ENCODE measurements at places on chromosomes 1 and 21.
A peak's percentile ranks its signal among the peaks of the same experiment; 100 is the strongest.

- no peak for DNase-seq
Measured at GRCh38 chr1:66943361-66943969, 18.7 kb downstream of the MIER1 start.

GRCh38 chr1:61618755-61619154 lies 106.2 kb downstream of the TM2D1 start:
- no peak for DNase-seq

- DNase-seq, result peak; percentile 14
Measured at GRCh38 chr1:236568285-236568894, 35.9 kb downstream of the HEATR1 start.

DNA sequence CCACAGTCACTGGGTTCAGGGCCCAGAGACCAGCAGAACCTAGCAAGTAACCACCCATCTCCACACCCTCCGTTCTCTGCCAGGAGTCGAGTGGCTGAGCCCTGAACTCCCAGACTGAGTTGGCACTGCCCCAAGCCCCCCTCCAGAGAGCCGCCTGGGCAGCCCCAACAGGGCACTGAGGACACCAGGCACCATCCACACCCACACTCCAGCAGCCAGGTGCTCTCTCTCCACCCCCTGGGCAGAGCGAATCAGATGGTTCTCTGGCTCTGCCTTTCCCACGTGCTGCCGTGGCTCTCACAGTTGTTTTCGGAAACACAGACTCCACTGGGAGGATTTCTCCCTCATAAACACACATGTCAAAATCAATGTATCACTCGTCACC lies 13.6 kb downstream of the WDR4 start:
- DNase-seq, result peak; percentile 16

GRCh38 chr1:9101510-9102146 lies 27.3 kb downstream of the GPR157 start:
- DNase-seq, result peak; percentile 41

- DNase-seq, result no peak
Measured at GRCh38 chr21:35275776-35276175, 226.7 kb upstream of the RUNX1 start.

GRCh38 chr1:230251644-230252191 lies 174.4 kb downstream of the PGBD5 start:
- DNase-seq, result no peak

DNA sequence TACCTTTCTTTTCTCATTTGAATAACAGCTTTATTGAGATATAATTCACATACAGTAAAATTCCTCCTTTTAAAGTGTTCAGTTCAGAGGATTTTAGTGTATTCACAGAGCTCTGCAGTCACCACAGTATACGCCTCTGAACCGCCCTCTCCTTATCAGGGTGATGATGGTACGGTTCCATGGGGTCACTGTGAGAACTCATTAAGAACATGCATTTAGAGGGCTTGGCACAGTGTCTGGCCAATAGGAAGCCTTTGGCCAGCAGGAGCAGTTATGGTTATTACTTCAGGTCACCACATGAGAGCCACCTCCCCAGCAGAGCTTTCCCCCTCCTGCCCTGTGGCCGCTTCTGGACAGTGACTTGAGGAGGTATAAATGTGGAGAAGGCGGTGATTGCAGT lies 27.3 kb downstream of the KCNQ4 start:
- DNase-seq, result no peak

DNA sequence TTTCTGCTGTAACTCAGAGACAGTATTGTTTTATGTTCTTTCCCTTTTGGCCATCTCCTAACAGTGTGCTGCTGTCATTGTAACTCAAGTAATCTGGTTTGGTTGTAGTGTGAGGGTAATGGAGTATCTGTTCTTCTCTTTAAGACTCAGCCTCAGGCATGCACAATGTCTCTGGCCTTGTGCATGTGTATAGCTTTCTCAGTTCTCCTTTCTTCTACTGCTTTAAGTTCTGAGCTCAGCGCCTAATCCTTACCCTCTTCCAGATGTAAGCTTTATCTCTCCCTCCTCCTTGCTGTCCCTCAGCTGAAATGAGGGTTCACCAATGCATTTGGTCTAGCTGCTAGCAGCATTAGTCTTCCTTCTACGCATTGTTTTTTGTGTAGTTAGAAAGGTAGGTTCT lies 1420.4 kb upstream of the PRMT6 start:
- DNase-seq, result no peak

DNA sequence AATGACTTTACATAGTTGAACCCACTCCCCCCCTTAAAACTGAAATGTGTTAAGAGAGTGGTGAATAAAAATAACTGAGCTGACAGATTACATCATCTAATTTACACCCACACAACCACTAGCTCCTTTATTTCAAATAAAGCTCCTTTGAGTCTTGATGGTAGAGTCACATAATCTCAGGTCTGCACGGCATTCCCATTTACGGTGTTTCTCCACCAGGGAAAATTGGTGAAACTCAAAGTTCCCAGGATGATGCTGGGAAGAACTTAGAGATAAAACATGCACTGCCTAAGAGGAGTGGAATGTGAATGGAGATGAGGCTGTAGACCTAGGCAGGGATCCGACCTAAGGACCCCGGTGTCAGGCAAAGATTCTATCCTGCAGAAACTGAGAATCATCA lies 727.8 kb upstream of the ADAMTS5 start:
- no peak for DNase-seq

DNA sequence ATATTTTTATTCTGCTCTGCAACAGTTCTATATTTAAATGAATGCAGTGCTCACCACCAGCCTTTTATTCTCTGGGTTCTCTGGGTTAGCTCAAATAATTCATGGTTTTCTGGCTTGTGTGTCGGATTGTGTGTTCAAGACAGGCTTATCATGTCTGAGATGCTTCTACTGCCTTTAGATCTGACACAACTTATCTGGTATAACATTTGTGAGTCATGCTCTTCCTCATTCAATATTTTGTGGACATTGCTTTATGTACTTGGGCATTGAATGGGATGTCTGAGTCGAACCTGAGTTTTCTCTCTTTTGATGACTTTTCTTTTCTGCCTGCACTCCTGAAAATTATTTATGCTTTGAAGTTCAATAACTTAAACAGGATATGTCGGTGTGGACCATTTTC lies 17.6 kb upstream of the PKP1 start:
- DNase-seq, result no peak

- peak; percentile 67 for DNase-seq
Measured at GRCh38 chr1:100671601-100672000, 47.9 kb upstream of the VCAM1 start.

DNA sequence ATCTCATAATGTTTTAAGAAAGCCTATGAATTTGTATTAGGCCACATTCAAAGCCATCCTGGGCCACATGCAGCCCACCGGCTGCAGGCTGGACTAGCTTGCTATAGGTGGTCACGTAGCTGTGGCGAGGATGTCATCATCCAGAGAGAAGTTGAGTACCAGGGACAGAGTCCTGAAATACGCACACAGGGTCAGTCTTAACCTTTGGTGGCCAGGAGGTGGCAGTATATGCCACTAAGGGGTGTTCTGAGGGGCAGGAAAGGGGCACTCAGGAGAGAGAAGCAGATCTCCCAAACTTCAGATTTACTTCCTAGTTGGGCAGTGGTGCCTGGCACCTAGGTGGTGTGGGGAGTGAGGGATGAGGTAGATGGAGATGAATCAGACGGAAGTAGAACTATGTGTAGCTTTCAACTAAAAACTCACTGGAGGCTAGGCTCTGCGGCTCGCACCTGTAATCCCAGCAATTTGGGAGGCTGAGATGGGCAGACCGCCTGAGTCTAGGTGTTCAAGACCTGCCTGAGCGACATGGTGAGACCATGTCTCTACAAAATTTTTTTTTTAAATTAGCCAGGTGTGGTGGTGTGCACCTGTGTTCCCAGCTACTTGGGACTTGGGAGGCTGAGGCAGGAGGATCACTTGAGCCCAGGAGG lies 16.3 kb upstream of the CDK18 start:
- peak; percentile 30 for DNase-seq

DNA sequence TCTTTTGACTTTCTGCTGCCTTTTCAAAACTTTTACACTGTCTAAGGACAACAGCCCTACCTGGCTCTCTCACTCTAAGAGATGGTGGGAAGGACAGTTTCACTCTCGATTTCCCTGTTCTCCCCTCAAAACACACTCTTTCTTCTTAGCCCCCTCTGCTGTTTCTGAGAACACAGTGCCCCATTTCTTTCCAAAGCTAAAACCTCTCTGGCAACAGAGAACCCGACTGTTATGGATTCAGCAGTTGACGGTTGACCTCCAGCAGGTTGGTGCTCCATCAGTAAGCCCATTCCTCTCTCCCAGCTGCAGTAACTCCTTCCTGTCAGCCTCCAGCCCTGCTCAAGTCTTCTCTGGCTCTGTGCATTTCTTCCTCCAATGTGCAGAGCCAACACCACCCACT lies 88.2 kb upstream of the ABCD3 start:
- DNase-seq, result peak; percentile 59

DNA sequence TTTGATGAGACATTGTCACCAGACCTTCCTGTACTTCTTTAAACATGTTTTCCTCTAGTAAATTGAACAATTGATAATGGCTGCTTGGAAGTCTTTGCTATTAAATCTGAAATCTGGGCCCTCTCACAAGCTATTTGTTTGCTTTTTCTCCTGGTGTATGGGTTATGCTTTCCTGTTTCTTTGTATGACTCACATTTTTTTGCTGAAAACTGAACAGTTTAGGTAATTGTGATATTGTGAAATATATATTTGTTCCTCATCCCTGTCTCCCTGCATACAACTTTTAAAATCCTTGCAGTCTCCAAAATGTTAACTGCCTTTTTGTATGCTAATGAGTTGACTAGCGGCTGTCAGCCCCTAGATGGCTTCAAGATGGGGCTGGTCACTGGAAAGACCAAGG lies 61.6 kb downstream of the MAP3K21 start:
- no peak for DNase-seq

GRCh38 chr21:39083377-39084008 lies 99.8 kb downstream of the PSMG1 start:
- peak; percentile 57 for DNase-seq

DNA sequence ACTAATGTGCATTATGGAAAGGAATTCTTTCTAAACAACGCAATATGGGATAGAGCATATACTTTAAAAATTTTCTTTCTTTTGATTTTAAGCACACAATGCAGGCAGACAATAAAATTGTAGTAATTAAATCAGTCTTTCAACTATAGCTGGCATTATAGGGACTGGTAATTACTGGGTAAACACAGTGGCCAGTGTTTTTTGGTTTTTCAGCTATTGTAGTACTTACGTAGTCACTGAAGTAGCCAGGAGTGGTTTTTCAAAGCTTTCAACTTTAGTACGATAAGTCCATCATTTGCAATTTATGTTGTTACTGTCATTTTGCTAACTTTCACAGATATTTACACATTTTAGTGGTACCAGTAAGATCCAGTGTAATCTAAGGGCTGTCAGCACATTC lies 50.6 kb downstream of the RAB3GAP2 start:
- no peak for DNase-seq

DNA sequence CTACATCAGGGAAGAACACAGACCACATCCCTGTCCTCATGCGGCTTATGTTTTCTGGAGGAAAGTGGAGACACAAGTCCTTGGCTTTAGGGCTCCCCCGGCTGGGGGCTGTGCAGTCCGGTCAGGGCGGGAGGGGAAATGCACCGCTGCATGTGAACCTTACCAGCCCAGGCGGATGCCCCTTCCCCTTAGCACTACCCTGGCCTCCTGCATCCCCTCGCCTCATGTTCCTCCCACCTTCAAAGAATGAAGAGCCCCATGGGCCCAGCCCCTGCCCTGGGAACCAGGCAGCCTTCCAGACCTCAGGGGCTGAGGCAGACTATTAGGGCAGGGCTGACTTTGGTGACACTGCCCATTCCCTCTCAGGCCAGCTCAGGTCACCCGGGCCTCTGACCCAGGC lies 45.5 kb downstream of the TNNT2 start:
- no peak for DNase-seq

DNA sequence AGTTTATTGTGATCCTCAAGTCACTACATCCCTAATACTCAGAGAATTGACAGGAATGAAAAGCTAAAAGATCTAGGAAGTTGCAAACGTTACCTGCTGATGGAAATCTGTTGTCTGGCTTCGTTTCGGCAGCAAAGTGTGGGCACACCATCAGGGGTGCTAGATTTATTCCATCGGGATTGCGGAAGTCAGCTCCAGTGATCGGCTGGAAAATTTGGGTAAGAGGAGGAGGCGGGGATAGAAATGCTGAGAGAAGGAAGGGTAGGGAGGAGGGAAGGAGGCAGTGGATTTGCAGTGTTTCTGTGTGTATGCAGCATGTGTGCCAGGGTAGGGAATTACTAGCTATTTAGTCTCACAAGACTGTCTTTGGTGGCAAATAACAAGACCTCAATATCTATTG lies at the start of gene CTSK:
Gene CTSK, minus strand, starts transcription at position 140 of the 400 bp plus-strand sequence. CDS start 1,455 bp downstream, outside the sequence.
- peak; percentile 64 for DNase-seq

GRCh38 chr1:98177751-98178150 lies 256.9 kb upstream of the DPYD start:
- DNase-seq, result no peak

DNA sequence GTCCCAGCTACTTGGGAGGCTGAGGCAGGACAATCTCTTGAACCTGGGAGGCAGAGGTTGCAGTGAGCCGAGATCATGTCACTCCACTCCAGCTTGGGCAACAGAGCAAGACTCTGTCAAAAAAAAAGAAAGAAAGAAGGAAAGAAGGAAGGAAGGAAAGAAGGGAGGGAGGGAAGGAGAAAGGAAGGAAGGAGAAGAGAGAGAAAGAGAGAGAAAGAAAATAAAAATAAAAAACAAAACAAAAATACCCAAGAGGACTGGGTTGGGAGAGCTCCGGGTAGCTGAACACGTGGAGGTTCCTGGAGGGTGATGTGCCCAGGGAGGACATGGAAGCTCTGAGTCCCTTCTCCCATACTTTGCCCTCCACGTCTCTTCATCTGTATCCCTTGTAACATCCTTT lies 45.7 kb upstream of the CITED4 start:
- no peak for DNase-seq

- DNase-seq, result peak; percentile 81
Measured at GRCh38 chr1:241186716-241187115, 170.3 kb downstream of the RGS7 start.

- no peak for DNase-seq
Measured at GRCh38 chr1:31671561-31672201, 27.0 kb upstream of the PEF1 start.

All from fibroblast of gingiva (primary cell).